ENCODE measurements at places on chromosomes 1 and 21.

DNA sequence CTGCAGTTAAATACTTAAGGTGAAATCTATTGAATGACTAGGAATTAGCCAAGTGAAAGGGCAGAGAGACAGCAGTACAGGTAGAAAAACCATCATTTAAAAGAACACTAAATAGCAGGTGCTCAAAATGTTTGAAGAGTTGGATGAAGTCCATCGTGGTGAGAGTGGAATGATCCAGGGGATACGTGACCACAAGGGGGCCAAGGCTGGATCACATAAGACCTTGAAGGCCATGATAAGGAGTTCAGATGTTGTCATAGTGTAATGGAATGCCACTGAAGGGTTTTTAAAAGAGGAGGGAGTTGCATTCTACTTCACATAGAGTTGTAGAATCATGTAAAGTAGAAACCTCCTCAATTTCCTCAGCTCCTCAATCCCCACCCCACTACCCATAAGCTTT lies 34.8 kb upstream of the HOOK1 start:
- no peak for DNase-seq

DNA sequence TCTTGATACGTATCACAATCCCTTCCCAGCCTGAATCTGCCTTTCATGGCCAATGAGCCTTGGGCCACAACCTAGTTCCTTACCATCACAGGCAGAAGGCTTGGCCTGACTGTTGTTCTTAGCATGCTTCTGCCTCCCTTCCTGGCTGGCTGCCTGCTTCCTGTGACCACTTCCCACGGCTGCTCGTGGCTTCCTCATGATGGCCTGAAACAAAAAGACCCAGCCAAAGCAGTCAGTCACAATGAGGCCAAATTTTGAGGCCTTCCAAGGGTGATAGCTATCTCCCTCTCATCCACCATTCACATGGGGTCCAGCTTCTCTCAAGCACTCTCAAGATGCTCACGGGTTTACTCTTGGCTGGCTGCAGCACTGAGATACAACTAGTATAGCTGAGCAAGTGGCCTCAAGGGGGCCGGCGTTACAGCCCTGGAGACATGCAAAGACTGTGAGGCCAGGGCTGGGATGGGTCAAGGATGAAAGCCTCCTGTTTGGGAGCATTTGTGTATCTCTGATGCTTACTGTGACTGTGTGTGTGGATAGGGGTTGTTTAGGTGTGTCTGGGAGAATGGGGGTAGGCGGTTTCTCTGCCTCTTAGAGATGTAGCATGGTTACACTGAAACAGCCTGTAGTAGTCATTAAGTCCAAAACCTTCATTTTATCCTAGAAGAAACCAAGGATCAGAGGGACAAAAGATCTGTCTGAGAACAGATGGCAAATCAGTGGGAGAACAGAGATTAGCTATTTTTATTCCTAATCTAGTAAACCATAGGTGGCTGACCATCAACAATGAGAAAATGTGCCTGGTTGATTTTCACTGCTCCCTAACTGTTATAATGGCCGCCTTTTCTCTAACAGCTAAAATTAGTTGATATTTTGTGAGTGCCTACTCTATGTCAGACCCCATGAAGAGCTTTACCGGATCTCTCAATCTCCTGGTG lies 5.4 kb upstream of the TOE1 start:
- no peak for DNase-seq

- no peak for DNase-seq
These were observed 1.8 kb downstream of the ZNF683 start for GRCh38 chr1:26370591-26371382.

- peak; percentile 74 for DNase-seq
These were observed 14.3 kb downstream of the G0S2 start for GRCh38 chr1:209689477-209689876.

- DNase-seq = peak; percentile 42
These were observed 282.7 kb downstream of the HMCN1 start for GRCh38 chr1:186016856-186017255.

- no peak for DNase-seq
These were observed 18.1 kb downstream of the CNR2 start for GRCh38 chr1:23895082-23895481.

GRCh38 chr1:64631346-64632034 lies 113.4 kb upstream of the RAVER2 start:
- no peak for DNase-seq

DNA sequence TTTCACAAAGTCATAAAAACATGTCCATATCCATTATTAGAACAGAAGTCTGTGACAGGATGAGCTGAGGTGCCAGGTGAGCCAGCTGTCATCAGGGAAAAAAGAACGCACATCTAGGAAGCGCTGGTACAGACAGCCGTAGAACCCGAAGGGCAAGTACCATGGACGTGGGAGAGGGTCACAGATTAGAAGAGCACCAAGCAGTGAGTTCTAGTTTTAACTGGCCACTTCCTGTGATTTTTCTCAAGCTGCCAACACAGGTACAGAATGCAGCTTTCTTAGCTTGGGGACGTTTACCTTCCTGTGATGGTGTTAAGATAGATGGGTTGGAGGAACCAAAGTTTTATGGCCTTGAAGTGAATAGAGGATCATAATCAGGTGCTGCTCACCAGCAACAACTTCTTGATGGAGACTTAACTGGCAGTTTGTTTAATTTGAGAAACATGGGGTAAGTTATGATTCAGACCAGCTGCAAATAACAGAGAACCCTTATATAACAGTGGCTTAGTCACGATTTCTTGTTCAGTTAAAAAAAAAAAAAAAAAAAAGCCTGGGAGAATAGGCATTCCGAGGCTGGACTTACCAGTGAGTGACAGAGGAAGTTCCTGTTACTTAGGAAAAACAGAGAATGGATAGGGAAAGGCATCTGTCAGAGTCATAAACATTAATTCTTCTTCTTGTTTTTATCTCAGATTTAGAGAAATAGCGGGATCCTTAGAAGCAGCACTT lies 30.9 kb downstream of the AGT start:
- DNase-seq = peak; percentile 49

DNA sequence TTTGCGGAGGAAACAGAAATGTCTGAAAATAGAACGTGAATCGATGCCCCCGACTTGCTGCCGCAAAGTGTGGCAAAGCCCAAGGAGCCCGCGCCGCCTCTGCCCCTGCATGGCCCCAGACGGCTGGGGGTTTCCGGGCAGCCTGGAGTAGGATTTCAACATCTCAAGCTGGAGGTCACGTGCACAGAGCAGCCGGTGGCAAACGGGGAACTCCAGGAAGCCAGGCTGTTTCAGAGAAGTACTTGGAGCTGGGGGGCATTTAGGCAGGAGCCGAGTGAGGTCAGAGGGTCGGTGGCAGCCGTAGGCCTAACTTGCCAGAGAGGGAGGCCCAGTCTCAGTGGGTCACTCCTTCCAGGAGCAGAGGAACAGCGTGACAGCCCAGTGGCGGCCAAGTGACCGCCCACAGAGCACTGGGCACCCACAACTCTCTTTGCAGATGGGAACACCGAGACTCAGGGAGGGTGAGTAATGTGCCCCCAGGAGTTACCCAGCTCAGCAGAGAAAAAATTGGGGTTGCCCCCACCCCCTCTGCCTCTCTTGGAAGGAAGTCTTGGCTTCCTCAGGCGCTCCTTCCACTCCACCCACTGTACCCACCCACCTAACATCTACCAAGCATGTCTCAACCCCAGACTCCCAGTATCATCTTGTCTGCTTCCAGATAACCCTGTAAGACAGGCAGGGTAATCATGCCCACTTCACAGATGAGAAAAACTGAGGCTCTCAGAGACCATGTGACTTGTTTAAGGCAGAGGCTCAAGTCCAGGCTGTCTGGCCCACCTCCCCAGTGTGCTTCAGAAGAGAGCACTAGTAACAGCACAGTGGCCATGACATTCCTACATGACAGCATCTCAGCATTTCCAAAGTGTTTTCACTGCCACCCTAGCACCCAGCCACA lies 179.4 kb downstream of the HIVEP3 start:
- DNase-seq = peak; percentile 70

DNA sequence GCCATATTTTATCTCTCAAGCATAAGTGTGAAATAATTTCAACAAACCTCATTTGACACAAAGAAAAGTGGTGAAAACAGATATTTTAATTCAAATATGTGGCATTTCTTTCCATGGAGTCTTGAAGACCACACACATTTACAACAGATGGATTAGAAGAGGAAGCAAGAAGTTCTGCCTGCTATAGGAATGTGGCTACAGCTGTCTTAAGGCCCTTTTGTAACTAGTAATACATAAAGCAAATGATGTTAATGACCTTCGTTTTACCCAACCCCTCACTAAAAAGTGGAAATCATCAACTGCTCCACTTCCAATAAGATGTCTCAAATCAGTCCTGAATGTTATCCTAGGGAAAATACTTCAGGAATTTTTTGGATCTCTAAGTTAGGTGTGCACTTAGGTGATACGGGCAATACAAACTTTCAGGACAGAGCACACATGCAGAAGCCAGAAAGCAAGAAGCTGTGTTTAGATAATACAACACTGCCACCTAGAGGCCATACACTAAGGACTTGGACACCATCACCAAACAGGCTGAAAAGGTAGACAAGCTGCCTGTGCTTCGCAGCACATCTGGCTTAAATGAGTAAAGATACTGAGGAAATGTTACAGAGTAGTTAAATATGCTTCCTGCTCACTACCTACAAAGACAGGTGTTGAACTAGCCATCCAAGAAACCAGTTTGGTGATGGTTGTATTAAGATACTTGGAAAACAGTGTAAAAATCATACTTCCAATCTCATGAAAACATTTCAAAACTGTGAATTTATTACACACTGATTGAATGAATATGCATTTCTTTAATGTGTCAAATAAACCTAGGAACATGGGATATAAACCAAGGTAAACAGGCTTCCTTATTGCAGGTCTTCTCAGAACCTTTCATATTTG lies 24.4 kb downstream of the RRAGC start:
- DNase-seq = peak; percentile 83

DNA sequence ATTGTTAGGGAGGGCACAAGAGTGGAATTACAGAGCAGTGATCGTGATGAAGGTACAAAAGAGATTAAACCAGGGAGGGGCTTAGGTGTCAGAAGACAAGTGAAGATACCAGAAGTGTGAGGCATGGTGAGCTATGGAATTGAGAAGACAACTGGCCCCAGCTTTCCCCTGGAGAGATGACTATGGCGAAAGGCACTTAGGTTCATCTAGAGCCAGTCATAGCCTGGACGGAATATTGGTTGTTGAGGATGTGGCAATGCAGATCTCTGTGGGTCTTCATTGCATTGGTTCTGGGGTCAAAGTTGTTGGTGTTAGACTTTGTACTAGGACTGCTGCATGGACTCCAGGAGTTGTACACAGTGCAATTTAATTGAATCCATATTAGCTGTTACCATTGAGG lies 115.7 kb downstream of the FASLG start:
- DNase-seq = no peak

DNA sequence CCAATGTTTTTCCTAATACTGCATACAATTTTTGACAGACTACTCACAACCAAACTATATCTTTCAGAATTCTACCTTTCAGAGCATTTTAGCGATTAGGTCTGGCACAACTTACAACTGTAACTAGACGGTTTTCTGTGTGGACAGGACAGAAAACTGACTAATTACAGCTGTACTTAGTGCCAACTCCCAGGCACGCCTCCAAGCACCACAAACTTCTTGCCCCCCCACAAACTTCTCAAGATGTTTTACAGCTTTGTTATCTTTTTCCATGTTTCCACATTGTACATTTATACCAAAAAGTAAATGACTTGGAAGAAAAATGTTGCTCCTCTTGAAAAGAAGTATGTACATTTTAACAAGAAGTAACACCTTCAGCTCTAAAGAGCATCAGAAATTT lies 13.8 kb downstream of the LYST start:
- no peak for DNase-seq

DNA sequence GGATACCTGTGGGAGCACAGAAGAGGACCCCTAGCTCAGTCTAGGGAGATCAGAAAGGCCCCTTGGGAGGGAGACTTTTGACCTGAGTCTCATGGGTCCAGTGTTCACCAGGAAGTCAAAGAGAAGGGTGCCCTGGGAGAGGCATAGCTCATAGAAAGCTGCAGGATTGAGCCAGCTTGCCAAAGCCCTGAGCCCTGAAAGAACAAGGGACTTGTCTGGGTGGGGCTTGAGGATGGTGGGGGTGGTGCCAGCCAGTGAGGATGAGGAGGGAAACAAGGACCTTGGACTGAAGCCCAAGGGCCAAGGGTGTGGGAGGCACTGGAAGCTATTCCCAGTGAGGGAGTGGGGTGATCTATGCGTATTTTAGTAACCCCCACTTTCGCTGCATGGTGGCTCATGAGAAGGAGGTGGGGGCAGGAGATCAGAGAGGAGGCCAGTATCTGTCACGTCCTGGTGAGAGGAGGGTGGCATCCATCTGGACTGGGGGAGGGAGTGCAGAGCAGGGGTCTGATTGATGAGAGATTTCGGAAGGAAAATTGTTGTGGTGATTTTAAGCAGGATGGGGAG lies 28.4 kb downstream of the DMBX1 start:
- DNase-seq = no peak

DNA sequence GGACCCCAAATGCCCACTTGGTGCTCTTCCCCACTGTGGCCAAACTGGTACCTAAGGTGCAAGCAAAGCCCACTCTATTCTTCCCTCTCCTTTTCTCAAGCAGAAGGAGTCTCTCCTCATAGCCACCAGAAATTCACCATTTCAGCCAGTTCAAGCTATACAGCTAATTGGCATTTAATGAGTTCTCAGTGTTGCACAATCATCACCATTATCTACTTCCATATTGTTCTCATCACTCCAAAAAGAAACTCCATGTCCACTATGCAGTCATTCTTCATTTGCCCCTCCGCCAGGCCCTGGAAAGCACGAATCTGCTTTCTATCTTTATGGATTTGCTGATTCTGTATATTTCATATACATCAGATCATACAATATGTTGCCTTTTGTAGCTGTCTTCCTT lies 9.9 kb upstream of the ATG4C start:
- no peak for DNase-seq

DNA sequence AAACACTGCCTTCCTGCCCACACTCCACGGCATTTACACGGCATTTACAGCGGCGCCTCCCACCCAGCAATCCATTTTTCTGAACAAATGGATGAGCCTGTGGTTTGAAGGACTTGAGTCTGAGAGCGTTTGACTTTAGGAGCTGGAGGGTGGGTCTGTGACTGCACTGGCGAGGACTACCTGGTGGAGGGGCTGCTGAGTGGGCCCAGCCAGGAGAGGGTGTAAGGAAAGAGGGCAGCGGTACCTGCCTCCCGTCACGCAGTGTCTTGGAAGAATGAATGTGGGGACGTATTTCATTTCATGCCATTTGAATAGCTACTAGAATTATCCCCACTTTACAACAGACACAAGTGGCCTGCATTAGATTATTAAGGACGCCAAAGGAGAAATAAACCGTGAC lies 62.9 kb downstream of the B3GALT5 start:
- no peak for DNase-seq

GRCh38 chr1:77459881-77460280 lies 178.1 kb downstream of the AK5 start:
- DNase-seq = no peak

GRCh38 chr1:107555578-107555977 lies 409.4 kb downstream of the VAV3 start:
- no peak for DNase-seq

DNA sequence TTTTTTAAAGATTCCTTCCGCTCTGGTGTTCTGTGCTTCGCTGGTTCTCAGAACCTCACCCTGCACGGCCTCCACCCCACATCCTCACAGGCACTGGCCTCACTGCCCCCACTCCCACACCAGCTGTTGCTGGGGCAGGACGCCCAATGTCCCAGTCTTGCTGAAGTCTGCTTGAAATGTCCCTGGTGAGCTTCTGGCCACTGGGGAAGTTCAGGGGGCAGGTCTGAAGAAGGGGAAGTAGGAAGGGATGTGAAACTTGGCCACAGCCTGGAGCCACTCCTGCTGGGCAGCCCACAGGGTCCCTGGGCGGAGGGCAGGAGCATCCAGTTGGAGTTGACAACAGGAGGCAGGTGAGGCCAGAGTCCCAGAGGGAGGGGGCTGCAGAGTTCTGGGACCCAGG lies at the start of gene C1QA:
C1QA (plus strand) TSS at position 276 of the 400 bp plus-strand sequence. CDS start 989 bp downstream, outside the sequence.
- DNase-seq = no peak

GRCh38 chr1:54838565-54839180 lies 37.5 kb upstream of the TTC22 start:
- no peak for DNase-seq
